ENCODE measurements at places on chromosomes 1 and 21.

DNA sequence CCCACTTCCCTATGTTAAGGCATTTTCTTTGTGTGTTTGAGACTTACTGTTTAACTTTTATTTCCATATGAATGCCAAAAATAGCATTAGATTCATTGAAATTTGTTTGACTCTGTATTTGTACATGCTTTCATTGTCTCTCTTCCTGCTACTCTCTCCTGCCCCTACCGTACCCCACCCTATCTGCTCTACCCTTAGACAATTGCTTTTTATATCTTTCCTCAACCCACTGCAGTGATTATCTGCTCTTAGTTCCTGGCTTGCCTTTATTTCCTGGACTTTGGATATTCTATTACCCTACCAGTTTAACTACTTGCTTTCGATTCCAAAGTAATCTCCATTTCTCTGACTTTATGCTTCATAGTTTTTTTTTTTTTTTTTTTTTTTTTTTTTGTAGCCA is 10.5 kb downstream of the RAVER2 start:
- DNase-seq: no peak

GRCh38 chr1:164786980-164787833 is 228.2 kb downstream of the PBX1 start:
- DNase-seq: peak; percentile 77

GRCh38 chr1:47885062-47885830 is 111.9 kb downstream of the TRABD2B start:
- DNase-seq: no peak

DNA sequence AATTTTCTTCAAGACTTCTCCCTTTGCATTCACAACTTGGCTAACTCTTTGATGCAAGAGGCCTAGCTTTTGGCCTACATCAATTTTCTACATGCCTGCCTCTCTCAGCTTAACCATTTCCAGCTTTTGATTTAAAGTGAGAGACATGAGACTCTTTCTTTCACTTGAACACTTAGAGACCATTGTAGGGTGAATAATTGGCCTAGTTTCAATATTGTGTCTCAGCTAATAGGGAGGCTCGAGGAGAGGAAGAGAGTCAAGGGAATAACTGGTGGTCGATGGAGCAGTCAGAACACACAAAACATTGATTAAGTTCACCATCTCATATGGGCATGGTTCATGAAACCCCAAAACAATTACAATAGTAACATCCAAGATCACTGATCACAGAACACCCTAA is 225.5 kb downstream of the TPR start:
- DNase-seq: no peak

GRCh38 chr21:37742115-37742514 is 174.1 kb downstream of the KCNJ6 start:
- DNase-seq: no peak

GRCh38 chr1:23904748-23905357 is 8.3 kb downstream of the CNR2 start:
- no peak for DNase-seq

- DNase-seq: no peak
Observed at GRCh38 chr1:194537521-194537920, 1351.1 kb upstream of the B3GALT2 start.

- DNase-seq: no peak
Observed at GRCh38 chr1:203744075-203744972, 20.7 kb upstream of the LAX1 start.

- DNase-seq: no peak
Observed at GRCh38 chr1:75855010-75855409, 58.3 kb downstream of the MSH4 start.

- no peak for DNase-seq
Observed at GRCh38 chr1:165854101-165854845, 26.9 kb downstream of the UCK2 start.

DNA sequence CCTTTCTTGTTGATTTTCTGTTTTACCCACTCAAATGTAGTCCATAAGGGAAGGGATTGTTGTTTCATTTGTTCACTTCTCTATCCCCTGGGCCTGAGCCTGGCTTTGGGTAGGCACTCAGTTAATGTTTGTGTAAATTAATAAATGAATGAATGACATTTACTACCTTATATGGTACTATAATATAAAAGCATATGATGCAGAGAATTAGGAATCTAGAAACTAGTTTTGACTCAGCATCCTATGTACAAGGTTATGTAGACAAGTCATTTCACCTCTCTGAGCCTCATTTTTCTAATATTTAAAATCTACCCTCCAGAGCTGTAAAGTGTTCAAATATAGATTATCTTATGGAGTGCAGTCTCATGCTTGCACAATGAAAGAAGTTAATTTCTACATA is 68.9 kb upstream of the S1PR1 start:
- DNase-seq: no peak

GRCh38 chr1:33181921-33182341 is at the start of gene TRIM62:
TRIM62 (minus strand) TSS chr1:33182043; CDS start chr1:33181432, 611 bp downstream.
- peak; percentile 70 for DNase-seq

DNA sequence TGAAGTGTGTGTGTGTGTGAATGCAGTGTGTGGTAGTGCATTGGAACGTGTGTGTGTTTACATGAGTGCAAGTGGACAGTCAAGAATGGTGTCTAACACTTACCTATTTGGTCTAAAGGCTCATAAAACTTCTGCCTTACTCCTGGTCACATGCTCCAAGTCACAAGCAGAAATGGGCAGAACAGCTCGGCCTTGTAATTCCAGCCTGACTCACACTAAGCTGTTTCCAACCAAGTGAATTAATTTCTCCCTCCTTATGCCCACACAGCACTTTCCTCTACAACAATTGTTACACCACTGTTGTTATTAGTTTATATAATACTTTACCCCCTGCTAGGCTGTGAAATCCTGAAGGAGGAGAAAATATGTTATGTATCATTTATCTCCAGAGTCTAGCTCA is 43.8 kb downstream of the DDR2 start:
- DNase-seq: no peak

- DNase-seq: no peak
Observed at GRCh38 chr1:59413327-59413720, 116.4 kb downstream of the FGGY start.

DNA sequence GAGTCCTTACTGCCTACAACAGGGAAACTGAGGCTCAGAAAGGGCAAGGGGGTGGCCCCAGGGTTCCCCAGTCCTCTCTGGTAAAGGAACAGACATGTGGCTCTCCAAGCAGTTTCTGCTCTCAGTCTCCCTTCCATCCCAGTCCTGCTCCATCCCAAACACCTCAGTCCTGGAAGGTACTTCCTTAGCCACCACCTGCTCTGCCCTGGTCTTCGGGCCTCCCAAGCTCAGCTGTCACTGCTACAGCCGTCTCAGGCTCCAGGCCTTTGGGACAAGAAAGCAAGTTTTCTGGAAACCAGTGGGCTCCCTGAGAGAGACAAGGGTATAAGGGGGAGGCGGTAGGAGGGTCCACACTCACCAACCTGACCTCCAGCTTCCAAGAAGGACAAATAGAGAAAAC is 23.1 kb upstream of the ADGRB2 start:
- no peak for DNase-seq

DNA sequence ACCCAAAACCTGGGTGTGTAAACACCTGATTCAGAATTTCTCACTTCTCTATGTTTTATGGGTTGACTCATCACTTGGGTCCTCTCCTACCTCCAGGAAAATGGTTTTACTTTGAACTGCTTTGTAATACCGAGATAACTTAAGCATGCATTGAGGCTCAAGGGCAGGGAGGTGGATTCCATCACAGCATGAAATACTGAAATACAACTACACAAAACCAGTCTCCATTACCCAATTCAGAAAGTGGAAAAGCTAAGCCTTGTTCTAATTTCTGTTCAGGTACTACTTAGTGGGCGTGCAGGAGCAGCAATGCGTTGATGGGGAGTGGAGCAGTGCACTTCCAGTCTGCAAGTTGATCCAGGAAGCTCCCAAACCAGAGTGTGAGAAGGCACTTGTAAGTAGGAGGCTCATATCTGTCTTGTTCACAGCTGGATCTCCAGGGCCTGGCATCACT is 6.1 kb upstream of the C4BPA start:
- no peak for DNase-seq

DNA sequence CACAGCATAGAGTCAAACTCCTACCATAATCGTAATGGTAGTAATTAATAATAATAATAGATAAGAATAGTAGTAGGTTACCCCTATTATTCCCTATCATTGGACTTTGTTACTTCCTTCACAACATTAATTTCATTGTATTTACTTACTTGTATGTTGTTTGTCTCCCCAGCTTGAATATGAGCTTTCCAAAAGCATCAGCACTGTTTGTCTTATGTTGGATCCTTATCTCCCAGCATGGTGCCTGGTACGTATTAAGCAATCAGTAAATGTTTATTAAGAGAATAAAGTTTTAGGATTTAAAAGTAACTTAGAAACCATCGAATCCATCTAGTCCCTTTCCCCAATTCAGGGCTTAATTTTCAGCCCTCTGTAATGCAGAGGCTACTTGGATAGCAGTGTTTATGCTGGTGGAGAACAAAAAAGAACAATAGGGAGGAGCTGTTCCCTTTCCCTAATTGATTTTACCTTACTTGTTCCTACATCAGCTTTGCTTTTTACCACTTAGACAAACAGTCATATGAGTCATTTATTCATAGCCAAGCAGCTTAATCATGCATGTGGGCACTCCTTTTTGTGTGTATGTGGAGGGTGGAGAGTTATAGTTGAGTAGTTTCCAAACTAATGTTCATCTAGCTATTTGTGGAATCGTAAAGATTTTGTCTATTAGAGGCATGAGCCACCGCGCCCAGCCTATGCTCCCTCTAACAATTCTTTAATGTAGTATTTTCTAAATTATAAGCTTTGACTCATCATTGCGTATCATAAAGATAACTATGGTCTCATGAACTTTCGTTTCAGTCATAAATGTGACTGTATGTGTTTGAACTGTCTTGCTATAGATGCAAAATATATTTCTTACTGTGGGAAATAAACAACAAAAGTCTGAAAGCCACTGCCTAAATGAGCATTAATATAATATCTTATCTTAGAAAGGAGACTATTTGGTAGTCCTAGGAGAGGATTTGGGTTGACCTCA is 20.9 kb upstream of the DR1 start:
- no peak for DNase-seq

DNA sequence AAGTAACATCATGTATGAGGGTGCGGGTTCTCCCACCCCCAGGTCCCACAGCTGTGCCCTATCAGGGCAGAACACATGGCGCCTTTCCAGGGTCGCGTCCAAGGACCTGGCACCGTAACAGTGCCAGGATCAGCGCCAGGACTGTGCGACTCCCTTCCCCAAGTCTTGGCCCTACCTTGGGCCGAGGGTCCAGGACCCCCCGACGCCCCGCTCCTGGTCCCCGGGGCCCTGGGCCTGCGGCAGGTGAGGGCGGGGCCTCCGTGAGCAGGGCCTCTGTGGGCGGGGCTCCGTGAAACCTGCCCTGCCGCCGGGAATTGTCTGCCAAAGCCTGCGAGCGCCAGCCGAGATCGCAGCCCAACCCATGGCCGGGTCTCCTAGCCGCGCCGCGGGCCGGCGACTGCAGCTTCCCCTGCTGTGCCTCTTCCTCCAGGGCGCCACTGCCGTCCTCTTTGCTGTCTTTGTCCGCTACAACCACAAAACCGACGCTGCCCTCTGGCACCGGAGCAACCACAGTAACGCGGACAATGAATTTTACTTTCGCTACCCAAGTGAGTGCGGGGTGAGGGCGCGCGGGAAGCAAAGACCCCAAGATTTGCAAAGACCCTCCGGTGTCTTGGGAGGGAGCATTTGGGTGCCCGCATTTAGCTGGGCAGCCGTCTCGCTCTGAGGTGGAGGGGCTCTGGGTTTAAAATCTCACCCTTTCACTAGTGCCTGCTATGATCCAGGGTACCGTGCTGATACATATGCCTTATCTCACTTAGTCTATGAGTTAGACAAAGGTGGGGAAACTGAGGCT is at the start of gene RHBG:
Gene RHBG, plus strand, starts transcription at position 323 of the 796 bp plus-strand sequence. Its CDS starts 39 bp downstream, at position 362.
- peak; percentile 20 for DNase-seq

DNA sequence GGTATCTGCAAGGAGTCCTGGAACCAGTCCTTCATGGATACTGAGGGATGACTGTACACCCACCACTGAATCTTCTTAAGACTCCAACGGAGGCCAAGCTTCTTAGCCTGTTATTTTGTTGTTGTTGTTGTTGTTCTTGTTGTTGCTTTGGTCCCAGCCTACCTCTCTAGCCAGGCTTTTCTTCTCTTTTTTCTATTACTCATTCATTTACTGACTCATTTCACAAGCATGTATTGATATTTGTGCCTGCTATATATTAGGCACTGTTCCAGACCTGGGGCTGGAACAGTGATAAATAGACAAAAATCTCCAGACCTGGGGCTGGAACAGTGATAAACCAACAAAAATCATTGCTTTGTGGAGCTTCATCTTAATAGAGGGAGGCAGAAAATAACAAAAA is 20.4 kb downstream of the CENPF start:
- no peak for DNase-seq

DNA sequence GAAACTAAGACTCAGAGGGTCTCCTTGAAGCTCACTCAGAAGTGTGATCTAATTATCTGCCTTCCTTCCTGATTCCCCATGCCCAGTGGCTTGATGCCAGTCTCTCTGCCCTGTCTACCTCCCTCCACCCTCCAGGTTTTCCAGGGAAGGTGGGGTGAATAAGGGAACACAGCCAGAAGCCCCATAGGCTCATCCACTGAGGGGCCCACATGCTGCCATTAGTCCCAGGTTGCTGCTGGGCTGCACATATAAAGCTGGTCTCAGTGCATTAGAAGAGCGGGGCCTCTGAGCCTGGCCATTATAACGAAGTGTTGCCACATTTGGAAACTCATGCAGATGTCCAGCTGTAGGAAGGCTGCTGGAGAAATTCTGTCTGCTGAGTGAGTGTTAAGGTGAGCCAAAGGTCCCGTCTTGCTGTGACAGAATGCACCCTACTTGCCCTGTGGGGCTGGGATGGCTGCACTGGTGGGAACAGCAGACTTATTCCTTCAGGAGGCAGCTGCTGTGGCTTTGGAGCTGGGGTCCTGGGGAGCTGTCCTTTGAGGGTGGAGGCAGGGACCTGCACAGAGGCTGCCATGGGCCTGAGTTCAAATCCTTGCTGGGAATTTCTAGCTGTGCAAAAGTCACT is 2.9 kb downstream of the ADORA1 start:
- no peak for DNase-seq

GRCh38 chr1:227893949-227894721 is 53.6 kb downstream of the WNT9A start:
- no peak for DNase-seq

- DNase-seq: peak; percentile 47
Observed at GRCh38 chr1:180560200-180560867, 1.6 kb downstream of the OVAAL start.

- peak; percentile 25 for DNase-seq
Observed at GRCh38 chr1:15141935-15142539, 11.5 kb upstream of the TMEM51 start.

DNA sequence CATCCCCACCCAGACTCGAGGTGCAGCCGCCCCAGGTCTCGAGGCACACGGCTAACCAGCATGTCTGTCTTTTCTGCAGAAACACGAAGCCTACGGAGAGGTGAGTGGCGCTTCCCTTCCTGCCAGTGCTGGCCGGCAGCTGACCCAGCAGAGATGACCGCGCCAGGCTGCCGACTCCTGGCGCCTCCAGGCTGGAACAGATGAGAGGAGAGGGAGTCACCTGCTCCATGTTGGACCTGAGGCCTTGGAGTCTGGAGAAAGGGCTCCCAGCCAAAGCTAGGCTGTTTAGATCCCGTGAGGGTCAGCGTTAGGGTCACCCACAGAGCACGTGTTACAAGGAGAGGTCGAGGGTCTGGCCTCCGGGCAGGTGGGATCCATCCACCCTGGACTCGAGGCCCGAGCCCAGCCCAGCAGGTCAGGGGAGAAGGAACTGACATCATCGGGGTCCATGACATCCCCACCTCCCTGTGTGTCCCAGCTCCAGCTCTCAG is 14.9 kb downstream of the COL6A2 start:
- DNase-seq: no peak

Measured in hematopoietic multipotent progenitor cell treated with erythropoietin and hydrocortisone succinate and interleukin-3 and kit ligand, for 8 days (in vitro differentiated cells).